ENCODE measurements at places on chromosomes 6 and 20.

DNA sequence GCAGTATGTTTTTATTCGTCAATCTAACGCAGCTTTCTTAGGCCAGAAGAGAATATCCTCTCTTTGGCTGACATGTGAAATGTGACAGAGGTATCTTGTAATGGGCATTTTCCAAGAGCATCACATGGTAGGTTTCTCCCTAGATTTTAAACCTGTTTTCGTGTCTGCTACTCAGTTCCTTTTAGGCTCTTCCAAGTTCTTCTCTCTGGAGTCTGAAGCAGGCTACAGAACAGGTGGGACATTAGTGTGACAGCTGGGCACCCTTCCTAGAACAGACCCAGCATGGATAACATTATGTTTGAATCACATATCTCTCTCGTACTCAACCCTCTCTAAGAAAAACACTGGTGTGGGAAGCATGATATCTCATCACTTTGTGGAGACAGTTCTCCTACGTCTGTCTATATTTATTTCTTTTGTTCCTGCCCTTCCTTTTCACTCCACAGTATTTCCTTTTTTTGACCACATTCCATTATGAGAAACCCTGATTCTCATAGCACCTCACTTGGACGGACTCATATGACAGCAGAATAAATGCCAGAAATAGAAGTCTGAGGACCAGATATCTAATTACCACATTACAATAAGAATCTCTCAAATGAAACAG, 263.4 kb downstream of the NKAIN2 start:
- DNase-seq = no peak
- H3K27ac ChIP-seq = no peak overlapping the region
- no peaks in the 10 kb centered on the region for H3K36me3 ChIP-seq
- no peaks in the 10 kb centered on the region for H3K4me1 ChIP-seq
- H3K27me3 ChIP-seq = no peaks in the 10 kb centered on the region

GRCh38 chr6:125834348-125834747, 43.6 kb downstream of the NCOA7 start:
- no peak for DNase-seq
- no peaks in the 10 kb centered on the region for H3K36me3 ChIP-seq
- no peak overlapping the region for H3K4me3 ChIP-seq
- H3K27me3 ChIP-seq = no peaks in the 10 kb centered on the region

DNA sequence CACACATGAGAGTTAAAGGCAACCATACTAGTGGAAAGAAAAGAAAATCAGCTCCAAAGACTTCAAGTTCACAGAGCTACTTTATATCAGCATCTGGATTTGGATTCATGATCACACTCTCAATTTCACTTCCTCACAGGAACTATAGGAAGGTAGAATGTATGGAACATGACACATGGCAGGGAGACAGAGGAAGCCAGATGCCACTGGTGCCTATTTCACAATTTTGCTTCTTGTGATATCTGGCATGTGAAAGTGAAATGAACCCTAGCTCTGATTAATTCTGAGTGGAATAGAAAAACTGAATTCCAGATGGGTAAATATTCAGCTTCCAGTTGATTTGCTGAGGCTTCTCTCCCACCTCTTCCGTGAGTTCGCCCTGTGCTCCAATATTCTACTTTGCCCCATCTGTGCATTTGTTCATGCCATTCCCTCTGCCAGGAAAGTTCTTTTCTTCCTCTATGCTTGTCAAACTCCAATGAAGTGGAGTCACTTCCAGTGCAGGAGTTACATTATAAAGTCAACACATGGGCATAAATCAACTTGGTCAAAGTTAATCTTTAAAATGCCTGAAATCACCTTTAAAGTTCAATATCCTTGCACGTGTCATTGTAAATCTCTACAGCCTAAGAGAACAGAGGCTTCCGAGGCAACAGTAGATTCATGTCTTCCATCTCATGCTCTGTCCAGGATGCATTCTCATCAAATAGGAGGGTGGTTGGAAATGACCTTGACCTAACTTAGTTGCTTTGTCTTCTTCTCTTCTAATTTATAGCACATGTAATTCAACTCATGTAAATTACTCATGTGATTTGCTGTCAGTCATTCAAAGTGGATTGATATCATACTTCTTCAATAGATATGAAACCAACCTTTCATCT, 275.3 kb downstream of the HIVEP2 start:
- H3K27ac ChIP-seq = no peak overlapping the region
- no peak for DNase-seq
- H3K36me3 ChIP-seq = no peaks in the 10 kb centered on the region

GRCh38 chr20:57772349-57772964, 62.6 kb upstream of the PMEPA1 start:
- H3K36me3 ChIP-seq = no peaks in the 10 kb centered on the region
- H3K27ac ChIP-seq = no peak overlapping the region
- H3K27me3 ChIP-seq = no peaks in the 10 kb centered on the region
- no peak for DNase-seq
- H3K4me1 ChIP-seq = no peaks in the 10 kb centered on the region

DNA sequence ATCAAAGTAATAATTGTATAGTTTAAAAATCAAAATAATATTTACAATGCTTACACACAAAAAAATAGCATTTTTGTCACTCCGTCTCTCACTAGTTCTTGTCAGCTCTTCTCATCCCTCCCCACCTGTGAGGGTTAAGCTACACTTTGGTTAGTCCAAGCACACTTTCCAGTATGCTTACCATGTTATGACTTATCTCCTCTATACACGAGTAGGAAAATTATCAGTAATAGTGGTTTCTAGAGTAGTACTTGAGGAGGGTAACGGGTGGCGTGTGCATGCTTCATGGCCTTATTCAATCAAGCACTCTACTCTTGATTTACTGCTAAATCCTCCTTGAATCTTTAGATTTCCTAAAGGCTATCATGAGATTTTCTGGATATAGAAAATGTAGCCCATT, 443.7 kb downstream of the UTRN start:
- DNase-seq = no peak
- no peaks in the 10 kb centered on the region for H3K4me1 ChIP-seq
- no peak overlapping the region for H3K4me3 ChIP-seq

GRCh38 chr6:107550241-107550840, 60.4 kb downstream of the SOBP start:
- no peak overlapping the region for H3K4me3 ChIP-seq
- H3K27ac ChIP-seq = no peak overlapping the region
- no peak for DNase-seq
- no peaks in the 10 kb centered on the region for H3K27me3 ChIP-seq
